ENCODE measurements at places on chromosomes 6 and 20.

DNA sequence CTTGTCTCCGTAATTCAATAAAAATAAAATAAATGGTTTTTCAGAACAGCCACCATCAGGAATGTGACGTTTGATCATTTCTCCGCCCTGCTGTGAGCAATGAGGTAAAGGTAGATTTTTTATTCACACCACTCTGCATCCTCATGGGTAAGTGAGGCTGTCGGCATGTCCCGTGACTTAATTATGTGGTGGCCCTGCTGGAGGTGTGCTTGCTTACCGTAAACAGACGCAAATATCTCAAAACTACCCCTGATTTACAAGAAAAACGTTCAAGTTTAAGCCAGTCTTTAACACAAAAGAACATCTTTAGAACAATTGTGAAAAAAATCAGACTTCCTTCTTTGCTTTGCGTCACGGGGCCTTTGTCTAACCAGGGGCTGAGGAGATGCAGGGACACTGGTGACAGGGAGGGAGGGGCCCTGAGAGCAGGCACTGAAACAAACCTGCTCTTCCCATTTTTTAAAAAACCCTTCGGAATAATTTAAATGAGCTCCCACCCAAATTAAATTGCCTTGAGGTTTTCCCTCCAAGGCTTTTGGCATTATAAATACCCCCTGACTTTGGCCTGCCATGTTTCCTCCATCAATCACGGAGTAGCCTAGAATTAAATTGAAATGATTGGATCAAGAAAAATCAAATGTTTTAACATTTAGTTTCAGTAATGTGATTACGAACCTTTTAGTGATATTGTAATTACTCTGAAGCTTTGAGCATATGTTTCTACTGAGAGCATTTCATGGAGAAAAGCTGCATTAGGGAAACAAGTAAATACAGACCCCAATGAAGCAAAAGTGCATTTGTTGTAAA is 13.4 kb downstream of the PRKN start:
- no peak for DNase-seq

- no peak for DNase-seq
These were observed 255.0 kb upstream of the ZFP64 start for GRCh38 chr20:52446421-52447224.

DNA sequence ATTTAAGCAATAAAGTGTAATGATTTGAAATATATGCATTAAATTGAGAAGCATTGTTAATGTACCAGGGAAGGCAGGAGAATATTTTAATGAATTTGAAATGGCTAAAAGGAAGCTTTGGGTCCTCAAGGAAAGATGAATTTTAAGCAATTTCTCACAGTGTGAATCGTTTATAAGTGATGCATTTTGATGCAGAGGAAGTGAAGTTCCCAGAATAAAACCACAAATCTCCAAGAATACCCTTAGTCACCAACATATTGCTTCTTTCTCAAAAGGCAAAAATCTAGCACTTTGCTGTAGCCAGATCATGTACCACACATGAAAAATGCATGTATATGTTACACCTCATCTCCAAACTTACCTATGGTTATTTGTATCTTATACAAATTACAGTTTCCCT is 11.7 kb downstream of the TPD52L1 start:
- DNase-seq: no peak

GRCh38 chr20:47054945-47055344 is 160.3 kb downstream of the EYA2 start:
- no peak for DNase-seq

GRCh38 chr6:21900730-21901129 is 307.2 kb downstream of the SOX4 start:
- no peak for DNase-seq

DNA sequence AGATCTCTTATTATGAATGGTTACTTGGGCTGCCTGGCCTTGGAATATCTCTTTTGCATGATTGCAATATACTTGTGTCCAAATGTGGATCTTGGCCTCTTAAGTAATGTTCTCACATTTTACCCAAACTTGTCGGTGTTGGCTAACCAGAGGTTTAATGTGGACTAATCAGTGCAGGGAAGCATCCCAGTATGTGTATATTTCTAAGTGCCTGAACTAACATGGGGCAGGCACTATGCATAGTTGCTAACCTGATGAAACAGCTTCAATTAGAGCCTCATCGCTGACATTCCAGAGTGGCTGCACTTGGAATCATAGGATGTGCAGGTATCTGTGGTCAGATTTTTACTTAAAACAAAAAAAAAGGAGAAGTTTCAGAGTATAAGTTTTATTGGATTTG is 160.0 kb downstream of the PDE7B start:
- no peak for DNase-seq

- DNase-seq: no peak
These were observed 15.4 kb upstream of the SLC22A16 start for GRCh38 chr6:110491644-110492317.

GRCh38 chr6:11869672-11870340 is 91.2 kb upstream of the ADTRP start:
- DNase-seq: no peak

- no peak for DNase-seq
These were observed 192.6 kb upstream of the VGLL2 start for GRCh38 chr6:117072781-117073180.

DNA sequence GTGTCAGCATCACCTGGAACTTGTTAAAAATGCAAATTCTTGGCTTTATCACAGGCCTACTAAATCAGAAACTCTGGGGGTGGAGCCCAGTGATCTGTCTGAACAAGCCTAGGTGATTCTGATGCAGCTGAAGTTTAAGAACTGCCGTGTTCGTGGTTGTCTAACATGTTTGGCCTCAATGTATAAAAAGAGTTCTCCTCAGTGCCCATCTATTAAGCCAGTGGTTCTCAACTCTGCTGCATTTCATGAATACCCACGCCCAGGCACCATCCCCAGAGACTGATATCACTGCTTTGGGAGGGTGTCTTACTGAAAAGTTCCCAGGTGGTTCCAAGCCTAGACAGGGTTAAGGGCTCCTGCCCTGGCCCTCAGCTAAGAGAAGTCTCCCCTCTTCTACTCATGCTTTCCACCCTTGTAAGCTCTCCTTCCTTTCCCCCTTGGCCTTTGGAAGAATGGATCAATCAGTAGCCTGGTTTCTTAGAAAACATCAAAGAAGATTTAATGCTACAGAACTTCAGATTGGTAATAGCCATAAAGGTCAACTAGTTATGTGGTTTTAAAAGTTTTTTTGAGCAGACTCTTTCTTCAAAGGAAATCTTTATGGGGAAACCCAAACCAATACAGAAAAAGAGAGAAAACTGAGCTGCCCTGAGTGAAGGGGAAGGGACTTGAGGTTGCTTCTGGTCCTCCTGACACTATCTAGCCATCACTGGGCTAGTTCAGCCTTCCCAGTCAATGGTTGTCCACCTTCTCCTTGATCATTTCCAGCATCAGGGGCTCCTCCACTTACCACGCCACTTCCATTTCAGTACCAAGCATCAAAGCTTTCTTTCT is 38.9 kb upstream of the TNFAIP3 start:
- no peak for DNase-seq

DNA sequence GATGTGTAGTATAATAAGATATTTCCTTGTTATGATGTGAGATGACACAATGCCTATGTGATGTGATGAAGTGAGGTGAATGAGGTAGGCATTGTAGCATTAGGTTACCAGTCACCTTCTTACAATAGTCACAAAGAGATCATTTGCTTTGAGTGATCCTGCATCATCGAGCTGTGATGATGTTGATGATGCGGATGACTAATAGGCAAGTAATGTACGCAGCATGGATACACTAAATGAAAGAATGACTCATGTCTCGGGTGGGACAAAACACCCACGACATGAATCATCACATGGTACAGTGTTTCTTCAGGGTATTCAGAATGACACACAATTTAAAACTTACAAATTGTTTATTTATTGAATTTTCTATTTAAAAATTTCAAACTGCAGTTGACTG is 806.3 kb upstream of the GJE1 start:
- DNase-seq: no peak

DNA sequence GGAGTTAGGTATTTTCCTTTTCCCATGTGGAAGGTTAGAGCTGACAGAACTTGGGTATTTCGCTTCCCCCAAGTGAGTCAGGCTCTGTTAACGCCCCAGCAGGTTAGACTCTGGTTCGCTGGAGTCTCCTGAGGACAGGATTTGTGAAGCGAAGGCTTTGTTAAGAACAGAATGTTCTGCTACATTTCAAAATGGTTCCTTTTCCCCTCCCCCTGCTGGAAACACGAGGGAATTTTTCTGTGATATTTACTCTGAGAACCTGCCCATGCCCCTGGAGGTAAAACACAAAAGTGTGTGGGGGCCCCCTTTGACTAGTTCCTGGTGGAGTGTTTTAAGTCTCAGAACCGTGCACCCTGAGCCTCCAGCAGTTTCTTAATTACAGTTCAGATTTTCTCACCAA is 731.4 kb upstream of the CITED2 start:
- no peak for DNase-seq

DNA sequence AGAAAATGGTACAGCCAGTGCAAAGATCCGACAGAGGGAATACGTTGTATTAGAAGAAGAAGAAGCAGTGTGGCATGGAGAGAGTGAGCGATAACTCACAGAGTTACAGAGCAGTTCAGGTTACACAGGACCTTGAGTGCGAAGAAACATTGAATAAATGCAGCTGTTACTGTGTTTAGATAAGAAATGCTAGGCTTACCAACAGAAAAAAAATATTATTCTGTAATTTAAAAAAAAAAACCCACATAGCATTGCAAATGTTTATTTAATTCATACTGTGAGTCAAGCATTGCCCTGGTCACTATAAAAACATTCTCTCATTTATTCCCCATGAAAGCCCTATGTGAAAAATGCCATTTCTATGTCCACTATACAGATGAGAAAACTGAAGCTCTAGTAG is 373.4 kb upstream of the EPHA7 start:
- no peak for DNase-seq

GRCh38 chr6:89244241-89244985 is 27.3 kb upstream of the GABRR1 start:
- DNase-seq: no peak

GRCh38 chr6:31086788-31087440 is 25.5 kb downstream of the C6orf15 start:
- no peak for DNase-seq

DNA sequence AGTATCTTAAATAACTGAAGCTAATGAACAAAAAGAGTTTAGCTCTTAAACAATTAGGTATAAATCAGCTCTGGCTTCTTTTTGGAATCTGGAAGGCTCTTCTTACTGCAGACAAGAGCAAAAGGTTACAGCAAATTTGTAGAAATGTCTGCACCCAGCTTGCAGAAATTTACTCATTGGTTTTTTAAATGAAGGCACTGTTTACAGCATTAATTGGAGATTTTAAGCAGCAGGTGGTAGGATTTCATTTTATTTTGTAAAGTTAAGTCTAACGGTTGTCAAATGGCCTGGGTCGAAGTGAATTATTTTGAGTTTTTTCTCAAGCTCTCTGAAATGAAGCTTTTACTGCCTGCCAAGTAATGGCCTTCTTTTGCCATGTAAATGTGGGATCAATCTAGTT is 102.1 kb downstream of the NRSN1 start:
- no peak for DNase-seq

- no peak for DNase-seq
These were observed 52.8 kb upstream of the FILIP1 start for GRCh38 chr6:75546381-75546780.

- no peak for DNase-seq
These were observed 58.0 kb upstream of the FRMD1 start for GRCh38 chr6:168137024-168137423.

- no peak for DNase-seq
These were observed 53.0 kb downstream of the ERMARD start for GRCh38 chr6:169804427-169804826.

DNA sequence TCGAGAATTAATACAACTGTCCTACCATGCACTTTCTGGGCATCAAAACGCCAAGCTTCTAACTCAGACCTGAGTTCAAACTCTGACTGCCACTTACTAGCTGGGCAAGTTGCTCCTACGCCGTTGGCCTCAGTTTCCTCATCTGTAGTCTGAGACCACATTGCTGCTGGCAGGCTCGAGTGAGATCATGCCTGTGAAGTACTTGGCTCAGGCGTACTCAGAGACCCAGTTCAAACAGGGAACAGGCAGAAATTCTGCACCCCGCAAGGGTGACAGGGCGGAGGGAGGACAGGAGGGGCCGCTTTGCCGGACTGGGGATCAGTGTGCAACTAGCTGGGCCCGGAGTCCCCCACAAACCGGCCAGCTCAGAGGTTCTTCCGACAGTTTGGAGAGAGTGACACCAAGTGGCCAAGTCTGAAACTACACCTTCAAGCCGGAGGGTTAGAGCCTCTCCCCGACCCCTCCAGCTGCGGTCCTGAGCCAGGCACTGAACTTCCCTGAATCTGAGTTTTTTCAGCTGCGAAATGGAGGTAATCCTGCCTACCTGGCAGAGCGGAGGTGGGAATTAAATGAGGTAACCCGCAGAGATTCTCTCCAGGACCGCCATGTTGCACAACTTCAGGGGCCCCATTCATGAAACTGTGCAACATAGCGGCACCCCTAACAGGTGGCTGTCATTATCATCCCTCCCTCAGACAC is 46.0 kb upstream of the PTPN1 start:
- DNase-seq: peak; percentile 33

DNA sequence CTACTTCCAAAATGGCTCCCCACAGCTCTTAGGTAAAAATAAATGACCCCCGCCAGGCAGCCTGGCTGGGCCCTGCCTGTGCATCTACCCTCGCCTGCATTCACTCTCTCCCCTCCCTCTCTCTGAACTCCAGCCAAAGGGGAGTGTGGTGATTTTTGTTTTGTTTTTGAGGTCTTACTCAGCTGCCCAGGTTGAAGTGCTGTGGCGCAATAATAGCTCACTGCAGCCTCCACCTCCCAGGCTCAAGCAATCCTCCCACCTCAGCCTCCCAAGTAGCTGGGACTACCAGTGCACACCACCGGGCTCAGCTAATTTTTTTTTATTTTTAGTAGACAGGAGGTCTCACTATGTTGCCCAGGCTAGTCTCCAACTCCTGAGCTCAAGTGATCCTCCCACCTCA is 15.8 kb downstream of the NFATC2 start:
- DNase-seq: no peak

GRCh38 chr20:19322061-19322985 is 109.9 kb downstream of the SLC24A3 start:
- DNase-seq: no peak

DNA sequence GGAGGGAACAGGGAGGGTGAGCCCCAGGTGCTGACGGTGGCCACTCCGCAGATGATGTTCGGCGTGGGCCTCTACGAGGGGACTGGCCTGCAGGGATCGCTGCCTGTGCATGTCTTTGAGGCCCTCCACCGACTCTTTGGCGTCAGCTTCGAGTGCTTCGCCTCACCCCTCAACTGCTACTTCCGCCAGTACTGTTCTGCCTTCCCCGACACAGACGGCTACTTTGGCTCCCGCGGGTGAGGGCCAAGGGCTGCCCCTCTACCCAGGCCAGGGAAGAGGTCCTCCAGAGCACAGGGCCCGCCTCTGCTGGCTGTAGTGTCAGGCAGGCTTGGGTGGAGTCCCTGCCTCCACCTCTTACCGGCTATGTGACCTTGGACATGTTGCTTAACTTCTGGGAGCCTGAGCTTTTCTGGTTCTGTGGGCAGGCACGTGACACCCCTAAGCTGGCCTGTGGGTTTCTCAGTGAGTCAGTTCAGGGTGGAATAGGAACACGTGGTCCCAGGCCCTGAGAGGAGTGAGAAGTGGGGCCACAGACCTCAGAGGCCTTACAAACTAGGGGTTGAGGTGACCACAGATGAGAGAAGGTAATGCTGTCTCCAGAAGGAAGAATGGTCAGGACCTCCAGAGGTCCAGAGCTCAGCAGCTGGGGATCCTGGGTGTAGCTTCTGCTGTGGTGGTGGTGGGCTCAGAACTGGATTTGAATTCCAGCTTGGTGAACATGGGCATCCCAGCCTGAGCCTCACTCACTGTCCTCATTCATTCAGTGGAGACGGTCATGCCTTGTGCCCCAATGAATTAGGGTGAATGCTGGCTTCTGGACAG is 11.9 kb downstream of the PCIF1 start:
- no peak for DNase-seq

GRCh38 chr6:30682143-30683117 is 4.0 kb downstream of the PPP1R18 start:
- DNase-seq: peak; percentile 46
